Stimulated activated CD4-positive, alpha-beta T cell treated with anti-CD3 and anti-CD28 coated beads, Interleukin-4, amount 100 ng/mL, for 24 hours (primary cell): ENCODE measurements at places on chromosomes 13 and 19.

GRCh38 chr19:42172261-42172660 lies 40.0 kb upstream of the POU2F2 start:
- no peak for DNase-seq

GRCh38 chr19:6172074-6172863 lies 36.8 kb downstream of the ACSBG2 start:
- DNase-seq: no peak

DNA sequence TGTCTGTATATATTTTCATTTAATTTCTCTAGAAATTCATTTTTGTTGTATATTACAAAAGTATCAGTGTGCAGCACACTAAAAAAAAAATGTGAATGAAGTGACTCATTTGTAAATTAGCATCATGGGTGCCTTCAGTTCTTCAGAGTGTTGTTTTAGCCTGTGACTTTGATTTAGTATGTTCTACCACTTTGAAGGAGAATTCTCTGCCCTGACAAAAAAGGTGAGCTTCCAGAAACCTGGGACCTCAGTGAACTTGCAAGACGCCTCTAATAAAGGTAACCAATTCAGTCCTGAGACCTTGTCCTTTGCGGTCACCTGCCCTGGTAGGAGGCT lies 2.4 kb downstream of the METTL21C start:
- DNase-seq: no peak

DNA sequence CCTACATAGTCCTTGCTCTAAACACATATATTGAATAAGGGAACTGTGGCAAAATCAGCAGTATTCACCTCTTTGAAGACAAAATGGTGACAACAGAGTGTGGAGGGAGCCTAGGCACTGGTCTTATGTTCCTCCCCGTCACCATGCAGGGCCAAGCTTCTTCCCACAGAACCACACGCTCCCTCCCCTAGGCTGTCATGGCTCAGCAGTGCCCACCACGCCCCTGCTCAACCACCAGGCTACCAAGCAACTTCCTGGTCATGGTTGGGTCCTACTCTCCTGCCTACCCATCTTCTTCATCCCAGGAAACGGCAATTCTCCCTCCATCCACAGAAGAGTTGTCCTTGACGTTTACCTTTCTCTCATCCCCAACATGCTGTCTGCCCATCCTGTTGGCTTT lies 126.1 kb downstream of the CRYL1 start:
- DNase-seq: no peak

DNA sequence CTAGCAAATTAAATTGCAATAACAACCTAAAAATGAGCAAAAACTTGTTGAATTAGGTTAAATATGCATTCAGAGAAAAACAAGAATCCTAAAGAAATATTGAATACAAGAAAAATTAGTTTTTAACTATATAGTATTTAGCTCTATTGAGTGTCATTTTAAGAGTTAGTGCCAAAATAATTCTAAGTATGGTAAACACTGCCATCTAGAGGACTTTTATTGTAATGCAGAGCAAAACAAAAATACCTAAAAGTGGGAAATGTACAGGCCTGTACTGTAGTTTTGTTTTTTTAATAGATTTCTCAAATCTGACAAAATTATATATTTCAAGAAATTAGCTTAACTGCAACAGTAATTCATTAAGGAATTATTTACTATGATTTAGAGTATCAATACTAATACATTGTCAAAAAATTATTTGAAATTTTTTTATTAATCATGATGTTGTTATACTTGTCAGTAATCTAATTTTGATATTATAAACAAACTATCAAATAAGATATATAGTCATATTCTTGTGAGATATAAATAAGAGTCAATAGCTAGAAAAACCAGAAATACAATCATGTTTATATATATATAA lies 8.2 kb upstream of the PCDH9 start:
- DNase-seq: no peak

DNA sequence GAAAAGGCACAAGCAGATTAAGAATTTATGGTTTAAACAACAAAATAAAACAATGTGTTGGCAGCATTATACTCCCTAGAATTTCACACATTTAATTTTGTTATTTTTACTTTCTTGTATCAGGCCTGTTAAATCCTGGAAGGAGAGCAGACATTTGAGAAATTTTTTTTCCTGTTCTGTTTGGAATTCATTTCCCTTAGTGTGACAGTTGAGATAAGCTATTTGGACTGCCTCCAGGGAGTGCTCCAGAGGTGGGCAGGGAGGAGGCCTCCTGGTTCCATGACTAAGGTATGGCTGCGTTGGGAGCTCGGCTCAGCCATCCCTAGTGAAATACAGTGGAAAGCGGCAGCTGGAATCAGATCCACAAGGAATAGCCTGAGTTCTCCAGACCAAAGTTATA lies 185.7 kb downstream of the KCNRG start:
- DNase-seq: no peak

DNA sequence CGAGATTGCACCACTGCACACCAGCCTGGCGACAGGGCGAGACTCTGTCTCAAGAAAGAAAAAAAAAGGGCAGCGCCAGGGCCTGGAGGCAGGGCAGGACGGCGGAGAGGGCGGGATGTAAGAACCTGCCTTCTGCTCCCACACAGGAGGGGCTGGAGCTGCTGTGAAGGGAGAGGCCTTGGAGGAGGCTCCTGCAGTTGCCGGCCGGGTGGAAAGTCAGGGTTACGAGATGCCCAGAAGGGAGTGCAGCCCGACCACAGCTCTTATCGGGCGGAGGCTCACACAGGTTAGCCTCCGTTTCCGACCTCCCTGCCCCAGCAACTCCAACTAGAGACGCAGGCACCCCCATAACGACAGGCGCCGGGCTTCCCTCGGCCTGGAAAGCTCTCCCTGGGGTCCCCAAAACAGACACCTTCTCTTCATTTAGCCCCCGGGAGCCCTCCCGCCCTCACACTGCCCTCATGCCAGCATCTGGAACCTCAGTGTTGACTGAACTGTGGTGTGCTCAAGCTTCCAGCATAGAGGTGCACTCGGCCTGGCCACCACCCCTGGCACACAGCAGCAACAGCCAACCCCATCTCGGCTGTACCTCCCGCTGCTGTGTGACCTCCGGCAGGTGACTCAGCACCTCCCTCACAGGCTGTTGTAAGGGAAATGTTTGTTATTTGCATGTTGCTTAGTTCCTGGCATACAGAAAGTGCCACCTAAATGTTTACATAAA lies 1.4 kb downstream of the PLPP2 start:
- peak; percentile 30 for DNase-seq

DNA sequence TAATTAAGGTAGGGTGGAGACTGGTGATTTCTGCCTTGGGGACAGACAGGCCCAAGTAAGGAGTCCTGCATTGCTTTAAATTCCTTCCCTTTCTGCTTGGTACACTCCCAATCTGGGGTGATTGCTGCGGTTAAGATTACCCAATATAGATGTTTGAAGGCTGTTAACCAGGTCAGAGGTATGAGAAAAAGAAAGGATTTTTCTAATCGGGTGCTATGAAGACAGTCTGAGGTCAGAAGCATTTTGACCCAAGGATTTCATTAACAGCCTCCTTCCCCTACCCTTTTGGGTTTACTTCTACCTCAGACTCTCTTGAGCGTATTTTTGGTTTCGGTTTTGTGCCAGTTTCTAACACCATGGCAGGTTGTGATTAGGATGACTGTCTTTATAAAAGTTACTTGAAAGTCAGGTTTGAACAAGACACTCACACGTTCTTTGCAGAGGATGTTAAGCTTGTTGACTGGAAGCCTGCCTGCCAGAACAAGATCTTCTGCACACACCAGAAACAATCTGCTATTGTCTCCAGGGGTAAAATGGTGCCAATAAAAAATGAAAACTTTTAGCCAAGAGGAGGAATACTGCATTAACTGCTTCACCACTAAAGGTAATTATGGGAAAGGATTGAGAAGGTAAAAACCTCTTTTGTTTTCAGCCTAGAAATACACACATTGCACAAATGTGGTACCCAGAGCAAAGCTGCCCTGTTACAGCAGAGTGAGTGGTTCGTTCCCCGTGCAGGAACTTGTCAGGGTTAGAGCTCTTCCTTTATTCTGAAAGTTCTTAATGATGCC lies 108.8 kb downstream of the NDFIP2 start:
- DNase-seq: no peak

DNA sequence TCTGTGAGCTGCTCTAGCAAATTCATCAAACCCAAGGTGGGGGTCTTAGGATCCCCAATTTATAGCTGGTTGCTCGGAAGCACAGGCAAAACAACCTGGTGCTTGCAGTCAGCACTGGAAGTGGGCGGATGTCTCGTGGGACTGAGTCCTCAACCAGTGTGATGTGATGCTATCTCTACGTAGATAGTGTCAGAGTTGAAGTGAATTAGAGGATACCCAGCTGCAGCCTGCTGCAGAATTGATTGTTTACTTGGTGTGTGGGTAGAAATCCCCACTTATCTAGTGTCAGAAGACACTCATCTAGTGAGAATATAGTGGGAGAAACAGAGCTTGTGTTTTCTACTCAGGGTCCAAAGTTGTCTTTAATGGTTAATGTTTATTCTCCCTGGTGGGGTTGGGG lies 63.3 kb downstream of the CBY2 start:
- DNase-seq: no peak

- DNase-seq: no peak
These were observed 535.1 kb upstream of the SLITRK1 start for GRCh38 chr13:84417416-84417815.

DNA sequence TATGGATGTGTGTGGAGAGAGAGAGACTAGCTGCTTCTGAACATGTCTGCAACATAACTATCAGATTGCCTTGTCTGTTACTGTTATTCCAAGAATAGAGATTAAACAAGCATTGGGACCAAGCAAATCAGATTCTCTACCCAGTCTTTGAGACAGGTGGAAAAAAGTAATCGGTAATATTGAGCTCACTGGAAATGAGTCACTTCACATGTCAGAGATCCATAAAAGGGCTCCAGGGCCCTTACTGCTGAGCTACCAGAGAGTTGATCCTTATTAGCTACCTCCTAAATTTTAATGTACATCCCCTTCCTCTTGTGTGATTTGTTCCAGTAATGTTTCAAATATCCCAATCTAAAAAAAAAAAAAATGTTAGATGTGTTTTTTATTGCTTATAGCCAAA lies 2118.0 kb downstream of the PCDH9 start:
- no peak for DNase-seq

- no peak for DNase-seq
These were observed 88.0 kb upstream of the FRY start for GRCh38 chr13:31943591-31943990.

GRCh38 chr13:57716295-57716694 lies 84.8 kb downstream of the PCDH17 start:
- no peak for DNase-seq

- no peak for DNase-seq
These were observed 1.7 kb downstream of the CLC start for GRCh38 chr19:39736088-39736487.

DNA sequence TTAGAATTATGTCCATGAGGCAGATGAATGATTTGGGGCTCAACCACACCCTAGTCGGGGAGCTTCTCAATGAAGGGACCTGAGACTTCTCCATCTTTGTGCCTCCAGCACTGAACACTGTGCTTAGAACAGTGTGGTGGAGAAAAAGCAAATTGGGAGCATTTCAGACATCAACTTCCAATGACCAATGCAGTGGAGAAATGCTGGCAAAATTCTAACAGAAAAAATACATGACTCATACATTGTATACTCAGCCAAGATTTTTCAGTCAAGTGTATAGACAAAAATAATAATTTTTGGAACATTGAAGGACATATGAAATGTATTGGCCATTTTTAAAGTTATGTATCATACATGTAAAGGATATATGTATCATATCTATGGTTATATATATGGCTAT lies 134.7 kb downstream of the FGF14 start:
- no peak for DNase-seq

DNA sequence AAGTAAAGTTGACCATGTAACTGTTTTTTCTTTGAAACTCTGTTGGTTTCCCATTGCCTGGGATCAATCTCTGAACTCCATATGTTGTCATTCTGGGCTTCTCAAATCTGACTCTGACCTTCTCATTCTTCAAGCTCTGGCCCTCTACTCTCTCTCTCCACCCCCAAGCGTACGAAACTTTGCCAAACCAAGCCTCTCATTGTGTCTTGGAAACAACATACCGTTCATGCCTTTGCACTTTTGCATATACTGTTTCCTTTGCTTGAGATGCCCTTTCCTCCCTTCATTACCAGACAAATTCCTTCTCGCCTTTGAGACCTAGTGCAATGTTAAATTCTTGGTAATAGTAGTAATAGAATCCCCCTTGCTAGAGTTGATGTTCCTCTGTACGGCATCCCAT lies 113.7 kb downstream of the OLFM4 start:
- DNase-seq: no peak

DNA sequence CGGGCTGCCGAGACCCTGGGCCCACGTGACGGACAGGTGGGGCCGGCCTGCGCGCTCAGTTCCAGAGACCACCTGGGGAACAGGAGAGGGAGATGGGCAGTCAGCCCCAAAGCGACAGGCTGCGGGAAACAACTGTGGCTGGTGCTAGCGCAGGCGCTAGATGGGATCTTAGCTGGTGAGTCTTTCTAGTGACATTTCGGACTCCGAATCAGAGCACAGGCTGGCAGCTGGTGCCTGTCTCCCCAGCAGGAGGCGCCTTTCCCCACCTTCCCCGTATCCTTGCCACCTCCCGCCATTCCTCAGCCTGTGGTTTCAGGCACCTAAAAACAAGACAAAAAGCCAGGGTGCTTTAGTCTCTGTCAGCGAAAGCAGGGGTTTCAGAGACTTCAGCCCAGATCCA lies 19.4 kb upstream of the RANBP3 start:
- DNase-seq: no peak

DNA sequence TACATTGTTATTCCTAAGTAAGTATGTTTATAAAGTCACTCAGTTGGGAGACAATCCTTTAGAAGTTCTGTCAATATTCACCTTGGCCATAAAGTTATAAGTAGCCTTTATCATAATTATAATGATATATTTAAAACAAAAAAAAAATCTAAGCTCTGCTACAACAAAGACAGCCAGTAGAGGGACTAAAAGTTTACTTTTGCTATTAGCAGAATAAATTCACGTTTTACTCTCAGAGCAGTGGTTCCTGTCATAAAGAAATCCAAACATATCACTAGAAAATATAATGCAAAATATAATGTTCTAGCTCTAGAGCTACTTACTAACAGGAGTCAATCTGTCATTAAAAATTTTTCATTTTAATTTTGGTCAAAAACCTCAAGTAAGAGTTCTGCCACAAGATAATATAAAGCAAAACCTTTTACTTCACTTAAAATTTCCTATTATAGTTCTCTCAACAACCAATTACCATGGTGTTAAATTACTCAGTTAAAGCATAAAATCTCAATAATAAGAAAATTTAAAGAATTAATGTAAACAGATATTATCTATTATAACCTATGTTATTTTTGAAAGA lies 17.7 kb downstream of the INTS6 start:
- DNase-seq: no peak
